ENCODE measurements at places on chromosomes 11 and 22.
A peak's percentile ranks its signal among the peaks of the same experiment; 100 is the strongest.

- no peak for DNase-seq
Measured at GRCh38 chr11:102254047-102254446, 63.2 kb upstream of the BIRC3 start.

GRCh38 chr22:45540122-45540521 is 37.4 kb downstream of the FBLN1 start:
- no peak for DNase-seq

DNA sequence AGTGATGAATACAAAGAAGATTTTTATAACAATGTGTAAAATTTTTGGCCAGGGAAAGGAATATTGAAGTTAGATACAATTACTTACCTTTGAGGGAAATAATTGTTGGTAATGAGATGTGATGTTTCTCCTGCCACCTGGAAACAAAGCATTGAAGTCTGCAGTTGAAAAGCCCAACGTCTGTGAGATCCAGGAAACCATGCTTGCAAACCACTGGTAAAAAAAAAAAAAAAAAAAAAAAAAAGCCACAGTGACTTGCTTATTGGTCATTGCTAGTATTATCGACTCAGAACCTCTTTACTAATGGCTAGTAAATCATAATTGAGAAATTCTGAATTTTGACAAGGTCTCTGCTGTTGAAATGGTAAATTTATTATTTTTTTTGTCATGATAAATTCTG is 5.3 kb downstream of the BIRC3 start:
- DNase-seq: no peak

DNA sequence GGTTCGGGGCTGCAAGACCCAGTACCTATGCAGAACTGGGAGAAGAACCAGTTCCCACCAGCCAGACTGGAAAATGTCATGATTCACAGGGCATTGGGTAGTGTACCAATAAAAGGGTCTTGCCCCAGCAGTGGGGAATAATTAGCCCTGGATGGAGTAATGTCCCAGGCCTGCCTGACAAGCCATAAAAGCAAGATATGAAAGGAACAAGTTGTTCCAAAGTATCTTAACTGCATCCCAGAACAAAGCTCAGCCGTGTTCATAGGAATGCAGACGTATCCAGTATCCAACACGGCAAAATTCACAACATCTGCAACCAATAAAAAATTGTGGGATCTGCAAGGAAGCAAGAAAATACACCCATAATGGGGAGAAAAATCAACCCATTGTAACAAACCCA is 47.9 kb downstream of the ASCL2 start:
- DNase-seq: no peak

- DNase-seq: peak; percentile 58
Measured at GRCh38 chr11:46697303-46697702, 3.1 kb downstream of the ARHGAP1 start.

GRCh38 chr11:12922418-12922817 is 86.7 kb upstream of the RASSF10 start:
- no peak for DNase-seq

- DNase-seq: no peak
Measured at GRCh38 chr11:104390651-104391050, 226.7 kb upstream of the PDGFD start.

GRCh38 chr11:72688929-72689328 is 14.7 kb upstream of the PDE2A start:
- no peak for DNase-seq

DNA sequence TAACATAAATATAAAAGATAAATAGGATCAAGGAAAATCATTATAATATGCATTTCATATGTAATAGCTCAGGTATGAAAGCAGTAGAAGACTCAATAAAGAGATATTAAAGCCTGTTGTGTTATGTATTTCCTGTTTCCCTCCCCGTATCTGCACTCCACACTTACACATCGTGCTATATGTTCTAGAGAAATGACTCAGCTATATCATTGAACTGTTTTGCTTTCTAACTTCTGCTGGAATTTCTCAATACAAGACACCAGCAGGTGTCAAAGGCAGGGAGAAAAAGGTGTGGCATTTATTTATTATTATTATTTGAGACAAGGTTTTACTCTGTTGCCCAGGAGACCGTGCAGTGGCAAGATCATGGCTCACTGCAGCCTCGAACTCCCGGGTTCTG is 842.8 kb upstream of the CNTN5 start:
- no peak for DNase-seq

DNA sequence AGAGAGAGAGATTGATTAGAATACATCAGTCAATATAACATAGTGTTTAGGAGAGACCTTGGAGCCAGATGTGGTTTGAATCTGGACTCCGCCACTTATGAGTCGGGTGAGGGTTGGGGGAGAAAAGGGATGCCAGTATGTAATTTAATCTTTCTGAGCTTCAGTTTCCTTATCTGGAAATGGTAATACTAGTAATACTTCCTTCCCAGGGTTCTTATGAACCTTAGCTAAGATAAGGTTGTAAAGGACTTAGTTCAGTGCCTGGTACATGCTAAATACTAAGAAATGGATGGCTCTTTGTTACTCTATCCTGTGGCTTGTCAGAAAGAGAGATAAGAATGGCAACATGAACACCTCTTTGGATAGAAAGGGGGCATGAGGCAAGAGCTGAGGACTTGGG is 226.1 kb upstream of the NARS2 start:
- no peak for DNase-seq

- no peak for DNase-seq
Measured at GRCh38 chr22:37803639-37804351, 3.9 kb upstream of the GCAT start.

DNA sequence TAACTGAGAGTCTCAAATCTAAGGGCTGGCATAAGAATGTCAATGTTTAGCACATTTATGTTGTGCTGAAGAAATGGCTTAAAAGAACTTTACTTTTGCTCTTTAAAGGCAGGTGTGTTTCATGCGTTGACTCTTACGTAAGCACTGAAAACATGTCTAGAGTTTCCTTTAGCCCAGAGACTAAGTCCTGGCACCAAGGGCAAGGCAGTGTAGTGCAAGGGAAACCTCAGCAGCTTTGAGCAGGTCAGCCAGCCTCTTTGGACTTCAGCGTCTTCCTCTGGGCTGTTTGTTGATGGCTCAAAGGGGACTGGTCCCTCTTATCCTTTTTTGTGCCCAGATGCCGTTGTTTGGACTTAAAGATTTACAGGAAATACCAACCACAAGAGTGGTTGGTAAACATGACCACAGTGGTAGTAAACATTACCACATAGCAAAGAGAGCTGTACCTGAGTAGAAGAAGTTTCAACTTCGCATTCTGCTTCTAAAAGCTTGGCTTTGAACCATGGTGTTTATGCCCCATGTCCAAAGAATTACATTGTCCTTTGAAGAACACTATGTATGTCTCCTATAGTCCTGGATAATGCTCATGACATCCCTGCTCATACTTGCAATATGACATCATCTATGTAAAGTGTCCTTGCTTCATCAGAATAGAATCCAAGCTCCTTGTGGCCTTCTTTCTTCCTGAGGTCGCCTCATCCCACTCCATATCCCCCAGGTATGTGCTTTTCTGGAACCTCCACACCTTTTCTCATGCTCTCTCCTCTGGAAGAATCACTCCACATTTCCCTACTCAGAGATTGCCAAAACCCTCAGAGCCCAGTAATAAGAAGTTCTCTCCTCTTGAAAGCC is 23.5 kb downstream of the TENM4 start:
- no peak for DNase-seq

GRCh38 chr22:37898441-37899181 is 7.5 kb upstream of the MICALL1 start:
- DNase-seq: peak; percentile 75

DNA sequence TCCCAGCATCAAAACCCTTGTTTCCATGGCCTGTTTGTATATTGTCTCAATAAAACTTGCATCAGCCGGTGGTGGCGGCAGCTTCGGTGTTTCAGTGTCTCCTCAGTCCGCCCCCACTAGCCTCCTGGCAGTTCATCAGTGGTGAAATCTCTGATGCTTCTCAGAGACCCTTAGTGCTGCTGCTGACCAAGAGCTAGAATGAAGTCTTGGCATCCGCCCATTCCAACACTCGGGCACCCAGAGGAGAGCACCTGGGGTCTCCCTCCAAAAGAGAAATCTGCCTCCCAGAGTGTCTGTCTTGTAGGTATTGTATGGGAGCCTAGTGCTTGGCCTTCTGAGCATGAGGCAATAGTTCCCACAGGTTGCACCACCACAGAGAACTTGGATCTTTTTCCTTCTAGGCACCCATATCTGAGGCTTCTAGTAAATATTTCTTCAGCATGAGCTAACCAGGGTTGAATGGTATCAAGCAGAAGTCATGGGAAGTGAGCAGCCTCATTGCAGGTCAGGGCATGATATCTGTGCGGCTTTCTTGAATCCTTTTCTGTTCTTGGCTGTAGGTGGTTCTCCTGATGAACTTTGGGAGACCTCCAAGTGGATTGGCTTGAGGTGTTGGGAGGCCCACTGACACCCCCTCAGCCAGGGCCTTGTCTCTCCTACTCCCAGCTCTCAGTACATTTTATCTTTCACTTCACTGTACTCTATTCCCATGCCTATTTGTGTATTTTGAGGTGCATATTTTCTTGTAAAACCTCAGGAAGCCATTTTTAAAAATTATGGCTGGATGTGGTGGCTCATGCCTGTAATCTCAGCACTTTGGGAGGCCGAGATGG is 13.2 kb upstream of the AIFM3 start:
- DNase-seq: no peak

DNA sequence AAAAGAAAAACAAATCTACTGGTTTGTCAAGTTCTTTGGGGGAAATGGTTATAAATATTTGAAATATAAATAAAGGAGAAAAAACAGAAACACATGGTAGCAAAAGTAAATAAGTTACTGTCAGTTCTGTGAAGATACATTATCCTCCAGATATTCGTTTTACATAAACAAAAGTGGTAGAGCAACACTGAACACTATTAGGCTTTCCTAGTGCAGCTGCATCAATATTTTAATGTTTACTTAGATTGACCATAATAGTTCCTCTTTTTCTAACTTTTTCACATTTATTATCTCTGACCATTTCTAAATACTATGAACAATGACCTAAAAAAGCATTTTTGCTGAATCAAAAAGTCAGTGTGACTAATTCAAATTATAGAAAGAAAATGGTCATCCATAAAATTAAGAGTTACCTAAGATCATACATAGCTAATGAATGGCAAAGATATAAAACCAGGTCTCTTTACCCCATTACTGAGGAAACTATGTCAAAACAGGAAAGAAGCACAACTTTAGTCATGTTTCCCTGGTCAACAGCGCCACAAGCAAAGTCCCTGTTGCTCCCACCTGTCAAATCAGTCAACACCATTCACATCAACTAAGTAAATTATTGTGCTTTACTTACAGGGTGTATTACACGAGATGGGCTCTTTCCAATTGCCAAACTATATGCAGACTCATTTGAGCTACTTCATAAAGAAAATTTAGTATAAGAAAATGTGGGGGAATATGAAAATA is 38.5 kb downstream of the SBF2 start:
- DNase-seq: no peak

GRCh38 chr11:29844701-29845379 is 172.0 kb downstream of the KCNA4 start:
- no peak for DNase-seq

- peak; percentile 89 for DNase-seq
Measured at GRCh38 chr11:503179-503981, 3.7 kb downstream of the RNH1 start.

DNA sequence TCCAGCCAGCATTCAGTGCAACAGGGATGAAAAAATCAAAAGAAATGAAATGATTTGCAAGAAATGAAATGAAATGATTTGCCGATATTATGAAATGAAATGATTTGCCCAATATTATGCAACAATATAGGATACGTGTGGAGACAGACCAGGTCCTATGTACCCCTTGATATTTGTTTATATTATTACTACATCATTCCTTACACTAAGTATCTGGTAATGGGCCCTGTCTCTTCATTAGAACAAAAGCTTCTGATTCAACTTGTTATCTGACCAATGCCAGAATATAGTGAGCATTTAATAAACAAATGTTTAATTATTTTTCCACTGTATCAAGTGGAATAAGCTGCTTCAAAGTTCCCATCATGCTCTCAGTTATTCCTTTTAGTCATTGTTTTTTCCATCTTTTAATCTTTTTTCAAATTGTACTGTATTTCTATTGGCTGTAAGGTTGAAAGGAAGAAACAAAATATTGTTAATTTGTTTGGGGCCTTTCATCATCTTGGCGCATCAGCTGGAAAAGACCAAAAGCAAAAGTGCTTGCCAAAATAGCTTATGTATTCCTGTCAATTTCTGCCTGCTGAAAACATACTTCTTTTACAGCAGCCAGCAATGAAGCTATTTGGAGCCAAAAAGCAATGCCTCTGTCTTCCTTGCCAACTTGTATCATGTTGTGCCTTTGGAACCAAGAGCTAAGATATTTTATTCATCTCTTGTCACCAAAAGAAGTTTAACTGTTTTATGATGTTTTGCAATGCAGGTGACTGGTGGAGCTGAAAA is 2314.9 kb downstream of the LRRC4C start:
- DNase-seq: no peak

DNA sequence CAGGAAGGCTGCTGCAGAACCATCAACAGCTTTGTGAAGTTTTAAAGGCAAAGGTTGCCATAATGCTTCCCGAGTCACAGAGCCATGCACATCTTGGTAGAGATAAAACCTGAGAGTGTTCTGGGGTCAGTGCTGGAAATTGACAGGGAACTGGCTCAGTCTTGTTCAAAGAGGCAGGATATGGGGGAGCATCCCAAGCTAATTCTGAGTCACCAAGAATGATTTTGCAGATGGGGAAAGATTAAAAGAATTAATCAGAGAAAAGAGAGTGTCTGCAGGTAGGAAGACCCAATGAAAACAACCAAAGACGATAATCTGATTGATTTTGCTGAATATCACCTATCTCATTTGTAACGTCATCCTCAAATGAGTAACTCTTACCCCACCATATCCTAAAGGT is 99.9 kb upstream of the CD44 start:
- DNase-seq: no peak

- DNase-seq: no peak
Measured at GRCh38 chr11:68270196-68271022, 1.4 kb downstream of the C11orf24 start.

- no peak for DNase-seq
Measured at GRCh38 chr11:73192272-73192671, 25.8 kb upstream of the P2RY2 start.

GRCh38 chr11:68325907-68326220 is 13.5 kb downstream of the LRP5 start:
- DNase-seq: no peak

DNA sequence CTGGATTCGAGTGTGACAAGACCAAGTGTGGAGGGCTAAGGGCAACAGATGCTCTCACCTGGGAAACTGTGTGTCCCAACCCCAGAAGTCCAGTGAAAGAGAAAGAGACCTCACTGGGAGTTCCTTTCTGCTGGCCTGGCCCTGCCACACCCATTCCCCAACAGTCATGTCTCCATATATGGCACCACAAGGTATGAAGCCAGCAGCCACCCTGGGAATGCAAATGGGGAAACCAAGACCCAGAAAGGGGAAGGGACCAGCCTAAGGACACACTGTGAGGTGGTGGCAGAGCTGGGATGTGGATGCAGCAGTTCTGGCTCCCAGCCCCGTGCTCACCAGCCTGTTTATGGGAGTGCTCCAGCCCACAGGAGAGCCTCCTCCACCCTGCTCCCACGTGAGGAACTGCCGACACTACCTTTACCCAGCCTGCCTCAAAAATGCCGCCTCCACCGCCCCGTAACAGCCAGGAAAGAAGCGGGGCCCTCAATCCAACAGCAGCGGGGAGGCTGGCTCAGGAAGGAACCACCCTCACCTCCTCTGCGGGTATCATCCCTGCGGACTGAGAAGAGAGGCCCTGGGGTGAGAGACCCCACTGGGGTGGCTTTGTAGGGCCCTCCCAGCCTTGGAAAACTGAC is 12.6 kb downstream of the LMO1 start:
- no peak for DNase-seq

- DNase-seq: no peak
Measured at GRCh38 chr11:88188251-88188931, 13.1 kb upstream of the RAB38 start.

Data from hippocampal formation (tissue), 2 donors.